ENCODE measurements at places on chromosomes 1 and 21.

DNA sequence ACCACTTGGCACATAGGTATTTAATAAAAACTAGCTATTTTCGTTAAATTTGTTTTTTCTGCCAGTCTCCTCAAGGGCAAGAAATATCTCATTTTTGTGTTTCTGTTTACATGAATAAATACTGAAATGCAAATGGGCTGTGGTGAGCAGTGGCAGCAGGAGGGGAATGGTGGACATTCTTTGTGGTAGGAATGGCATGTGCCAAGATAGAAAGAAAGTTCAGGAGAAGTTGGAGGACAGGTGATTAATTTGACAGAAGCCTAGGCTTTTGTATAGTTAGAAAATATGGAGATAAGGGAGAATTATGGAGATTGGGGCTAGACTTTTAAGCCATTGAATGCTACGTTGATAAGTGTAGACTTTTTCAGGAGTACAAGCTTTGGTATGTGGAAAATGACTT, 8.6 kb downstream of the RAP1A start:
- no peak for DNase-seq

- DNase-seq, result no peak
Observed at GRCh38 chr1:61287734-61288133, 205.4 kb downstream of the NFIA start.

DNA sequence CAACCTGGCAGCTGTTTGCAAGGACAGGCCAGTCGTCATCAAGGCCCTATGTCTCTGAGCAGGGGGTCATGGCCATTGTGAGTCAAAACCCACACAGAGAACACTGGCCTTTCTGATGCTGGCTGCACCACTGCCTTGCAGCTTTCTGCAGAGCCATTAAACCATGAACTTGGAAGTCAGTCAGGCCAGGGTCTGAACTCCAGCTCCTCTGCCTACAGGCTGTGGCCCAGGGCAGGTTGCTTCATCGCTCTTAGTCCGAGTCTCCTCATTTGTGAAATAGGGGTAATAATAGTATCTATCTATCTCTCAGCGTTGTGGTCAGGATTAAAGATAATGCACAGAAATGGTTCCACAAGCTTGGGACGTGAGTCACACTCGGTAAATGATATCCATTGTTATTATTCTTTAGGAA, 35.8 kb upstream of the HIVEP3 start:
- DNase-seq, result no peak

GRCh38 chr1:205542367-205542766, 37.9 kb downstream of the CDK18 start:
- DNase-seq, result no peak
